ENCODE measurements at places on chromosomes 16 and 17.

GRCh38 chr17:22286337-22287041 is 594.2 kb downstream of the KCNJ18 start:
- DNase-seq, result no peak

GRCh38 chr16:29726845-29727377 is 18.9 kb downstream of the C16orf54 start:
- no peak for DNase-seq

GRCh38 chr16:48613061-48613957 is 3.3 kb upstream of the N4BP1 start:
- DNase-seq, result no peak

- DNase-seq, result no peak
These were observed 91.7 kb downstream of the CLEC16A start for GRCh38 chr16:11036040-11036439.

DNA sequence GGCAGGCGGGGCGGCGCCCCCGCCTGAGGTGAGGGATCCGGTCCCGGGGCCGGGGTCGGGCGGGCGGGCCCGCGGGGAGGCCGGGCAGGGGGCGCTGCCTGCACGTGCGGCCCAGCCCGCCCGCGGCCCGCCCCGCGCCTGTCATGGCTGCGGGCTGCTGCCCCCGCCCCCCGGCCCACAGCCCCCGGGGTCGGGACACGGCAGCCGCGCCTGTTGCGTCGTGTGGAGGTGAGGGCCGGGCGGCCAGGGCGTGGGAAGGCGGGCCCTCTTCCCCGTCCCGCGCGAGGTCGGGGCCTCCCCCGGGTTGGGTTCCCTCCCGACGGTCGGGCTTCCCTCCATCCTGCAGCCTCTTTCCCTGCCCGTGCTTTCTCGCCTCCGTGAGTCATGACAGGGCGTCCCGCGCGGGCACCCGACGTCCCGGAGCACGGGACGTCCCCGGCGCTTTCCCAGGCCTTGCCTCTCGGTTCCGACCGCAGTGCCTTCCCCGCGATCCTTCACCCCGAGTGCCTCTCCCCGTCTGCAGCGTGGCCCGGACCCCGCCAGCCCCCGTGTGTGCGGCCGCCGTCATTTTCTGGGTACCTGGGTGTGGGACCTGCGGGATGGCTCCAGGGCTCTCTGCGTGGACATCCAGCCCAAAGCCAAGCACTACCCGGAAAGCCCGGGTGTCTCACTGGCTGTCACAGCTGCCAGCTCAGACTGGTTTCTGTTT is 76.7 kb downstream of the CHD9 start:
- DNase-seq, result peak; percentile 36

Measured in C1 segment of cervical spinal cord (tissue), 14 donors.